ENCODE measurements at places on chromosomes 5 and 9. TPM values are rescaled to one million over a fixed set of nuclear protein-coding genes. Genes with fewer than 3 reads are reported as not detected.

EPB41L4A gene
- total RNA-seq = 35.1 TPM

CCDC69 gene
- total RNA-seq = 8.4 TPM

TLE1 gene
- total RNA-seq = 12.0 TPM

IFNA13 gene
- not detected for total RNA-seq

LCN10 gene
- 1.3 TPM for total RNA-seq

SMIM33 gene
- total RNA-seq = not detected

SLC36A2 gene
- total RNA-seq = not detected

DNA sequence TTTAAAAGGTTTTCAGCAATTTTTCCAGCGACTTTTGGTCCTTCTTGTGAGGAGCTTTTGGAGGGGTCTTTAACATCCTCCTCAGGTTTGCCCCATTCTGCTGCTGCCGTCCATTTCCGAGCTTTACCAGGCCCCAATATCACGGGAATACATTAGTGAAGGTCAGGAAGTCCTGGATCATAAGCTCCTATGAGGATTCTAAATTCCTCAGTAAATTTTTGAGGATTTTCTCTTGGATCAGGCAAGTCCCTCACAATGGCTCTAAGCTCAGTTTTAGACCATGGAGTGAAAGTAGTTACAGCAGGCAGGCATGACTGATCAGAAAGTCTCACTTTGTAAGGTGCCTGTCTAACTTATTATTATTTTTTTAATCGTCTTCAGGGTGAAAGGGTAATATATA lies 17.2 kb upstream of the GBGT1 start:
- no peak for ATAC-seq

DNA sequence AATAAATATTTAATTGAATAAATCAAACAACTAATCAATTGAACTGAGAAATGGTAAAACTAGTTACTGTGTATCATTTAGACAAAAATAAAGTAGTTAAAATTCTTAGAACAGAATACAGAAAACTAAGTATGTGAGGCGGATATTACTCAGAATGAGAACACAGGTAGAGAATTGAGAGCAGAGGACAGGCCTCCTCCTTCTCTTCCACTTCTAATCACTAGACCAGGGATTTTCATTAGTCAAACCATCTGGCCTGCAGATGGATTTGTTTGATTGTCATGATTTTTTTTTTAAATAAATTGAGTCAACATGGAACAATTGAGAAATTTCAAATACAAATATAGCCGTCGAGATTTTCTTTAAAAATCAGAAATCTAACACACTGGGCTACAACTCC lies 198.6 kb upstream of the HMHB1 start:
- no peak for ATAC-seq

DNA sequence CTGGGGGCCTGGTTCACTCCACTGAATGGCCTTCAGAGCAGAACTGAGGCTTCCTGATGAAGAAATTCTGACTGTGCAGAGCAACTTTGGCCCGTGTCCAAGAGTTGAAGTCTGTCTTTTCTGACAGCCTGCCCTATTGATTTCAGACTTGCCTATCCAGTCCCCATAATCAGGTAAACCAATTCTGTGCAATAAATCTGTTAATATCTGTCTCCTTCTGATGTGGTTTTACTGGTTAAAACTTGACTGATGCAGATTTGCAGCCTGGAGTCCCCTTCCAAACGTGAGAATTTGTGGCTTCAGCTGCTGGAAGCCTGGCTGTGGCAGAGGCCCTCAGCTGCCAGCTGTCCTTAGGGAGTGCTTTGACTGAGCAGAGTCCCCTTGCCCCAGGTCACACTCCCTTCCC lies 283.9 kb upstream of the ANKRD55 start:
- ATAC-seq = peak; percentile 36

DNA sequence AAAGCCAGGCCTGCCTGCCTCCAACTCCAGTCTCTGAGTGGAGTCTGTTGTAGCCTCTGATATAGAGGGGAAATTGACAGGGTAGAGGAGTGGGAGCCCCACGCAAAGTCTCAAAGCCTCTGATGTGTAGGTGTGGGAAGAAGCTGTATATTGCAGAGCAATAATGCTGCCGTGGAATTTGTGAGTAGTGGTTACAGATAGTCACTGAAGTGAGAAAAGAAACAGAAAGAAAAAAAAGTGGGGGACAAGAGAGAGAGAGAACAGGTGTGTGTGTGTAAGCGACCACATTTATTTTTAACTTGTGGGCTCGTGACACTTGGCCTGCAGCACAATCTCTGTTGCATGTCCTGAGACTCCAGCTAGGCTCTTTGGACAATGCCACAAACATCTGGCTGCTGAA lies 227.8 kb downstream of the NSG2 start:
- ATAC-seq = no peak

GRCh38 chr5:71471193-71471592 lies 15.7 kb downstream of the BDP1 start:
- ATAC-seq = peak; percentile 73

DNA sequence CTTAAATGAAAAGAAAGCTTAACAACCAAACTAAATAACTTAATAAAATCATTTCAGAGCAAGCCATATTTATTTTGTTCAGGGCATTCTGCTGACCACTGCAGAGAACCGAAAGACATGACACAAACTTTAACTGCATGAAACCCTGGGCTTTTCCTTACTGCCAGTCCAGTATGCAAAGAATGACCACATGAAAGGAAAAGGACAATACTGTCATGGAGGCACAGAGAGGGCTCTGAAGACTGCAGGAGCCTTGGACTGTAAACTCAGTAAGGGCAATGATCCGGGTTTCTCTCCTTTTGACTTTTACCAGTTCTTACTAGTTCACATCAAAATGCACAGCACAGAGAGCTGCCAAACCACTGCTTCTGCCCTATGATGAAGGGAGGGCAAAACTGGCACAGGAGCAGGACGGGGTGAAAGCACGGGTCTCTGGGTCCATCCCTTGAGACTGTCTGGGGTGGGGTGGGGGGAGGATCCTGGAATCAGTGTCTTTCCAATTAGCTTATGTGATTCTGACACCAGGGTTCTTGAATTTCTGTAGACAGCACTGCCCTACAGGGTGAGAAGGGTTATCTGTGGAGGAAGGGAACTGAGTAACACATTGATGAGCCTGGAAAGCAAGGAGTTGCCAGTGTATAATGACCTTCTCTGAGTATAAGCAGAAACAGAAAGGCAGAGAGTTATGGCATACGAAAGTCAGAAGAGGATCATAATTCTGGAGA lies 44.7 kb downstream of the RNF130 start:
- no peak for ATAC-seq

- ATAC-seq = no peak
Measured at GRCh38 chr9:135925496-135926133, 18.3 kb upstream of the CAMSAP1 start.

GRCh38 chr5:158910782-158911692 lies 188.7 kb downstream of the EBF1 start:
- no peak for ATAC-seq

DNA sequence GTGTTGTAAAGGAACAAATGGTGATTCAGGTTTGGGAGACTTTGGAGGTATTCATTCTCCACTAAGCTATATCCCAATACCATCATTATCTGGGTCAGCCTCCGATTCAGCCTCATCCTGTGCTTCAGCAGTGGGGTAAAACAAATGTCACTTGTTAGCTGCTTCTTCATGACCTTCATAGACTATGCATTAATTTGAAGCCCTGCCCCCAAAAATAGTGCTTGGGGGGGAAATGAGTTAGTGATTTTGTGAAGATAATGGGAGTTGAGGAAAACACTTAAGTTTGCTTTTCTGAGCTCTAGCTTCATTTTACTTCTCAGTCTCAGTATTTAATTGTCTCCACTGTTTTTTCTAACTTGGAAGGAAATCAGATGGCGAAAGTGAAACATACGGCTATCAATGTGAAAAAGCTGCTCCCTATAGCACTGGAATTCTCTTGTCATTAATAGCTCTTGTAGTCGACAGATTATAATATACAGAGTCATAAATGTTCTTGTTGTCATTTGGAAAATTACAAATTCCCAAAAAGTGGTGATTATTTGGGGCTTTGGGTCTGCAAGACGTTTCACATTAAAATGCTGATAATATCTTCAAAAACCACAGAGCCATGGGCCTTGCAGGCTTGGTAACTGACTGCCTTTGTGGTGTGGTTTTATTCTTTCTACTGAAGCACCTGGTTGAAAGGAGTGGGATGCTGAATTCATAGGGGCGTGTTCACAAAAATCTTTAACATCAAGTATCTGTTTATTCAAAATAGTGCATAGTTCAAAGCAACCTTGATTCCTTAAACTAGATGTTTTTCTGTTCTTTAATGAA lies 40.0 kb downstream of the PIK3R1 start:
- no peak for ATAC-seq

GRCh38 chr5:169197343-169197742 lies 103.6 kb downstream of the SLIT3 start:
- ATAC-seq = peak; percentile 65

GRCh38 chr5:164392531-164392930 lies 887.1 kb downstream of the MAT2B start:
- no peak for ATAC-seq

- no peak for ATAC-seq
Measured at GRCh38 chr9:38107811-38108304, 38.8 kb upstream of the SHB start.

DNA sequence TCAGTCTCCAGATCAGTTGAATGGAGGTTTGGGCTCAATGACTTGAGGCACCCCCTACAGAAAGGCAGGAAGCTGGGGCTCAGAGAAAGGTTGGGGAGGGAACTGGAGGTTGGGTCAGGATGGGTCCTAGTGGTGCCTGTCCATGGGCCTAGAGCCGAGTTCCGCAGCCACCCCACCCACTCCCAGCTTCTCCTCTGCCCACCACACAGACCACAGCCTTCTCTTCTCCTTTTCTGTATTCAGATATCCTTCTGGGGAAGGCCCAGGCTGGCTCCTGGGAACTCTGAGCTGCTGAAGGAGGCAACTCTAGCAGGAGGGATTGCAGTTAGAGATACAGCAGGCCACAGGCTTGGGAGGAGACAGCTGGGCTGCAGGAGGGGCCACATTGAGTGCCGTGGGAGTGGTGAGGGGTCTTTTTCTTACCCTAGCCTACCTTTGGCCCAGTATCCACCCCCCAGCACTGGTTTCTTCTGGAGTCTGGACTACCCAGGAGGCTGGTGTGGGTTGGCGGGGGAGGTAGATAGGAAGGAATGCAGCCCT lies 15.4 kb upstream of the PTGS1 start:
- no peak for ATAC-seq

- ATAC-seq = no peak
Measured at GRCh38 chr5:123441408-123441807, 18.2 kb upstream of the CEP120 start.

DNA sequence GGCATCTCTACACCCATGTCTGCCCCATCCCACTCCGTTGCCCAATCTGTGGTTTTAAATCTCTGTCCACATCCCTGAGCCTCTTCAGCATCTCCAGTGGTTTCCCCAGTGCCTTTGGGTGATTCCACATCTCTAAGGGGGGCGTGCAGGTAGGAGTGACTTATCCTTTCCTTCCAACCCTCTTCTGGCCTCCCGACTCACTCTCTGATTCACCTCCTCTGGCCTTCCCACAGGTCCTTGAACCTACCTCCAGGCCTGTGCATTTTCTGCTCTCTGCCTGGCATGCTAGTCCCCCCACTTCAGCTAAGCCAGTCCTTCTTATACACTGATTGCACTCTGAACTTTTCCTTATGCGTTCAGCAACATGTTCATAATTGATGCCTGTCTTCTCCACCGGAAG lies 99.0 kb downstream of the RALGPS1 start:
- ATAC-seq = no peak

DNA sequence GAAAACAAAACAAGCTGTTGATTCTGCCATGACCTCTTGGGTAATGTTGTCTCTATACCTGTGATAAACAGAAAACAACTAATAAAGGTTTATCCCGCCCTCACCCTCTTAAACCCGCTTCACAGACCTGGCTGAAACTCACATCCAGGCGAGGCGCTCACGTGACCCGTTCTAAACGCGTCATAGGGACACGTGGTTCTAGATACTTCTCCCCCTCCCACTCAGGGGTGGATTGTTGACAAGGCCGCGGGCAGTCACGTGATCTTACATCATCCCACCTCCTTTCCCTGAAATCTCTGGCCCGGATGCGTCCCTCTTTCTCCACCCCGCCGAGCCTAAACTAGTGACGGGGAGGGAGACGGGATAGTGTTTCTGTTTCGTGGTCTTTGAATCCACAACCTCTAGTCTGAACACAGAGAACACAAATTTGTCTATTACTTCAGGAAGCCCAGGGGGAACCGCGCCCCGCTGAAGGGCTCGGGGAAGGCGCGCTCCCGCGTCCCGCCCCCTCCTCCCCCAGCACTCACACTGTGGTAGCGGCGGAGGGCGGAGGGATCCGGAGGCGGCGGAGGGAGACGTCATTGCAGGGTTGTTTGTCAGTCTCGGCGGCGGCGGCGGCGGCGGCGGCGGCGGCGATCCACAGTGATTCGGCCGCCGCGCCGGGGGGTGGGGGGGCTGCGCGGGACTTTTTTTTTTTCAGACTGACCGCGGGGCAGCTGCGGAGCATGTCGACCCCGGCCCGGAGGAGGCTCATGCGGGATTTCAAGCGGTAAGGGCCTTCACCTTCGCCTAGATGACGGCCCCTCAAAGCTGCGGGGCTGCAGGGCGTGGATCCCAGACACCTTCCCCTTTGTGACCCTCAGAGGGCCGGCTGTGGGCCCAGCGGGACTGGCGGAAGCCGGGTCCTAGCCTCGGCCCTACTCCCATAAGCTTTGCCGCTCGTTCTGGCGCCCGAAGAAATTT lies at the start of gene UBE2B:
TSS of gene UBE2B (plus strand) at position 699 of the 963 bp plus-strand sequence. CDS start at position 726, 27 bp downstream.
- ATAC-seq = peak; percentile 95

GRCh38 chr9:110073356-110073905 lies 134.5 kb downstream of the C9orf152 start:
- ATAC-seq = no peak

DNA sequence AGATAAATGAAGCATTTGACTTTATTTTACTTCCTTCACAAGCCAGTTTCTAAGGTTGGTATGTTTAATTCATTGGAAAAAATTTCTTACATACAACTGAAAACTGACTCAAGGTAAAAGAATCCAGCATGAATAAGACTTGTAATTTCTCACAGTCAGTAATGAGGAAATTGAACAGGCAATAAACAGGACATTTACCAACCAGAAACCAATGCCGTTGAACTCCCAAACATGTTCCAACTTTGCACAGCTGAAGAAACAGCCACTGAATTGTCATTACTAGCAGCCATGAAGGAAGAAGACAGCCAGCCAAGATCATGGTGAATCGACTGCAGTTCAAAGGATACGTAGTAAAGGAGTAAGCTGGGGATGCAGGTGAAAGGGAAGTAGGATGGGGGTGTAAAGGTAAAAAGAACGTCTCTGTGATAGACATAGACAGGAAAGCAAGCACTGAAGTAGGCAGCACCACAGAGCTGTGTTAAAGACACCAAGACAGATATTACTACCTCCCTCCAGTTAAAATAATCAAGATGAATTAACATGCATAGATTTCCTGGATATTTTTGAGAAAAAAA lies 21.3 kb upstream of the SLC12A2 start:
- peak; percentile 62 for ATAC-seq

Data from esophagus mucosa (tissue), 1 donor.